Astrocyte (in vitro differentiated cells and primary cell): ENCODE measurements at places on chromosomes 16 and 17.

DNA sequence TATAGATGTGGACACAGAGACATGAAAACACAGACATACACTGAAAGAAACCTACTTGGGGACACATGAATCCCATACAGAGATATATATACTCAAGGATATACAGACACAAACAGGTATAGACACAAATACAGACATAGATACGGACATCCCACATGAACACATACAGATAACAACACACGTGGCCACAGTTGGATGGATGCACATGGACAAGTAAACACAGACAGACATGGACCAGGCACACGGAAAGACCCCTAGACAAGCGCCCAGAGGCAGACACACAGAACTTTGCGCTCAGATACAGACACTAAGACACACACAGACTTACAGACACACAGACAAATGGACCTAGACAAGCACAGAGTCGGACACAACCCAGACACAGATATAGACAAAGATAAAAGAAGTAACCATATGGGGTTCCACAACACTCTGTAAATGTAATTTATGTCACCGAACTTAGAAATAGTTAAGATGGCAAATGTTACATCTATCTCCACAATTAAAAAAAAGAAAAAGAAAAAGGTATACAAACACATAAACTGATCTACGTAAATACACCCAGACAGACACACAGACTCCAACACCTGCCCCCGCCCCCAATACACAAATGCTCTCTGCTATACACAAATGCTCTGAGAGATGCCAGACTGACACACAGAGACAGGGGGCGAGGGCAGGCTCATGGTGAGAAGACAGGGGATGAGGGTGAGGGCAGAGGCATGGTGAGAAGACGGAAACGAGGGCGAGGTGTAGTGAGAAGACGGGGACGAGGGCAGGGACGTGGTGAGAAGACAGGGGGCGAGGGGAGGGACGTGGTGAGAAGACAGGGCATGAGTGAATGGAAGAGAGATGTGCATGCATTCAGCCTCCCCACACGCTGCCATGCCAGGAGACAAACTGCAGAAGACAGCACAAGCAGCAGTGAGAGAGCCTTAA lies 118.3 kb downstream of the SMG6 start:
- no peak overlapping the region for H3K4me3 ChIP-seq
- peaks cover 12% of the 10 kb centered on the region for H3K36me3 ChIP-seq
- peaks cover 34% of the 10 kb centered on the region for H3K4me1 ChIP-seq
- no peaks in the 10 kb centered on the region for H3K27me3 ChIP-seq

DNA sequence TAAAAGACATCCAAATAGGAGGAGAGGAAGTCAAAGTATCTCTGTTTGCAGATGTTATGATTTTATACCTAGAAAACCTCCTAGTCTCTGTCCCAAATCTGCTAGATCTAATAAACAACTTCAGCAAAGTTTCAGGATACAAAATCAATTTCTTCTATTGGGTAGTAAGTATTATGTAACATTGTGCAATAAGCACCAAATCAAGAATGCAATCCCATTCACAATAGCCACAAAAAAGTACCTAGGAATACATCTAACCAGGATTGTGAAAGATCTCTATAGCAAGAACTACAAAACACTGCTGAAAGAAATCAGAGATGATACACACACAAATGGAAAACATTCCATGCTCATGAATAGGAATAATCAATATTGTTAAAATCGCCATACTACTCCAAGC lies 13.0 kb downstream of the NLRP1 start:
- no peak overlapping the region for H3K27ac ChIP-seq
- no peaks in the 10 kb centered on the region for H3K4me1 ChIP-seq
- no peaks in the 10 kb centered on the region for H3K27me3 ChIP-seq

DNA sequence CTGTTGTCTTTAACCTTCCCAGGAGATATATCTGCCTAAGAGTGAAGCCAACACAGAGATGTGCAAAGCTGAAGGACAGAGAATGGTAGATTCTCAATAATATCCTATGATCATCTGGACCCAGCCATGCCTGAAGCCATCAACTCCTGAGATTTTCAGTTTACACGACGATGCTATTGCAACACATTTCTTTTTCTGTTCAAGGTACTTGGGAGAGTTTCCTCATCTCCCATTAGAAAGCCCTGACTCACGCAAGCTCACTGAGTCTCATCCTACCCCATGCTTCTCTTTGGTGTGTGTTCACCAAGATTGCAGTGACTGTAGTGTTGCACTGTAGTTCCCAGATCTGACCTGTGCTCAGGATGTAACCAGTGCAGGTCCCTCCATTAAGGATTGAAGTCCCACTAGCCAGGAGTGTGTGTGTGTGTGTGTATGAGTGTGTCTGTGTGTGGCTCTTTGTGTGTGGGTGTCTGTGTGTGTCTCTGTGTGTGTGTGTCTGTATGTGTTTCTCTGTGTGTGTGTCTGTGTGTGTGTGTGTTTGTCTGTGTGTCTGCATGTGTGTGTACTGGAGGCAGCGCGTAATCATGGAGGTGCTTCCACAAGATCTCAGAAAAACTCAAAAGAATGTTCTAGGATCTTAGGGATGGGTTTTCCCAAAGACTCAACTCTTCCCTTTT lies 15.5 kb downstream of the CES1 start:
- H3K36me3 ChIP-seq = no peaks in the 10 kb centered on the region
- no peak for DNase-seq
- H3K4me1 ChIP-seq = no peaks in the 10 kb centered on the region
- no peaks in the 10 kb centered on the region for H3K27me3 ChIP-seq
- no peak overlapping the region for H3K27ac ChIP-seq

- H3K27me3 ChIP-seq = no peaks in the 10 kb centered on the region
- H3K4me1 ChIP-seq = peaks cover 44% of the 10 kb centered on the region
- no peak for DNase-seq
- H3K36me3 ChIP-seq = no peaks in the 10 kb centered on the region
- H3K4me3 ChIP-seq = no peak overlapping the region
- peak overlapping the region; percentile 87 for H3K27ac ChIP-seq
These were observed 165.4 kb downstream of the PRKCA start for GRCh38 chr17:66467766-66468165.

DNA sequence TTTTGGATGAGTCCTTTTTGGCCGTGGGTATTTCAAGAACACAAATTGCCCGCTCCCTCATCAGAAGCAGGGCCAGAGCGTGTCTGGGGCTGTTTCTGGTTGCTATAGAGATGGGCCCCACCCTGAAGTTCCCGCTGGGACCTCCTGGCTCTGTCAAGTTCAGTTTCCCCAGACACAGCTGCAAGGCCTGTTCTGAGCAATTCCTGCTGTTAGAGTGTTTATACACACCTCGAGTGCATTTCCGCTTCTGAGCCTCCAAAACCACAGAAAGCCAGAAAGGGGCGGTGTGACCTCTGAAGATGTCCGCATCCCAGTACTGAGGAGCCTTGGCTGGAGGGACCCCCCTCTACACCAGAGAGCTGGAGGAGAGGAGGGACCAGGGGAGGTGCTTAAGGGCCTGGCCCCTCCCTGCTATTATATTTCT lies 9.3 kb upstream of the WBP2 start:
- H3K4me1 ChIP-seq = peaks cover 13% of the 10 kb centered on the region
- H3K27me3 ChIP-seq = no peaks in the 10 kb centered on the region
- H3K4me3 ChIP-seq = peak overlapping the region; percentile 15
- no peak overlapping the region for H3K27ac ChIP-seq

DNA sequence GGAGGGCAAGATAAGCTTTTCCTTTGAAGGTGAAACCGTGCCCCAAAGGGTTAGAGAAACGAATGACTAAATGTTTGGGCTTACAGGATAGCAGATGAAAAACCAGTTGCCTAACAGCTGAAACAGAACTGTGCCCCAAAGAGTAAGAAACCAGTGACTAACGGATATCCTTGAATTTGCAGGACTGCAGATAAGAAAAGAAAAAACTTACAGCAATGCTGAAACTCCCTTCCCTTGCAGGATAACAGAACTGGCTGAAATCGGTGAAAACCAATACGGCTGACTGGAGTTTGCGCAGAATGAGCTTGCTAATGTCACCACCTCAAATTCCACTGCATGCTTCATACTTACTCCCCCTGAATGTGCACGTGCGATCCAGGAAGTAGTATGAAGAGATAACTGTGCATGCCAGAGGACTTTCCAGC lies 175.2 kb upstream of the NLRP1 start:
- H3K4me3 ChIP-seq = no peak overlapping the region
- no peak for DNase-seq
- H3K36me3 ChIP-seq = no peaks in the 10 kb centered on the region
- H3K27ac ChIP-seq = no peak overlapping the region
- H3K4me1 ChIP-seq = peaks cover 3% of the 10 kb centered on the region
- H3K27me3 ChIP-seq = peaks cover 20% of the 10 kb centered on the region
